Chondrocyte (in vitro differentiated cells): ENCODE measurements at places on chromosomes 1 and 21. TPM values are rescaled to one million over a fixed set of nuclear protein-coding genes. Genes with fewer than 3 reads are reported as not detected.

GRCh38 chr1:35573198-35574124 lies at the start of gene TFAP2E:
Gene TFAP2E, plus strand, starts transcription at chr1:35573314. Its CDS starts 264 bp downstream, at chr1:35573578.
- peaks cover 29% of the 10 kb centered on the region for H3K27me3 ChIP-seq
- H3K27ac ChIP-seq = no peak within 1 kb of the TSS
- no peaks in the 10 kb centered on the region for H3K36me3 ChIP-seq
- peaks cover 17% of the 10 kb centered on the region for H3K4me1 ChIP-seq

- no peak for DNase-seq
- no peaks in the 10 kb centered on the region for H3K27me3 ChIP-seq
- no peak overlapping the region for H3K4me3 ChIP-seq
- H3K4me1 ChIP-seq = peaks cover 19% of the 10 kb centered on the region
- H3K36me3 ChIP-seq = no peaks in the 10 kb centered on the region
Observed at GRCh38 chr21:17370263-17370662, 142.6 kb upstream of the CXADR start.

- peak overlapping the region; percentile 91 for H3K27ac ChIP-seq
- H3K4me3 ChIP-seq = peak overlapping the region; percentile 88
- peaks cover 68% of the 10 kb centered on the region for H3K4me1 ChIP-seq
- DNase-seq = no peak
- peaks cover 4% of the 10 kb centered on the region for H3K36me3 ChIP-seq
Observed at GRCh38 chr1:36156329-36157114, 562 bp downstream of the MAP7D1 start.

DNAH14 gene
- 15.3 to 28.1 TPM (median 16.0 TPM) in 3 replicates for total RNA-seq

- peaks cover 1% of the 10 kb centered on the region for H3K36me3 ChIP-seq
- H3K27ac ChIP-seq = no peak overlapping the region
- H3K4me3 ChIP-seq = no peak overlapping the region
- H3K4me1 ChIP-seq = no peaks in the 10 kb centered on the region
Observed at GRCh38 chr1:11505591-11506538, 26.9 kb downstream of the DISP3 start.
